GM12878 (cell line): ENCODE measurements at places on chromosomes 16 and 17. TPM values are rescaled to one million over a fixed set of nuclear protein-coding genes. Genes with fewer than 3 reads are reported as not detected.

Gene ERI2
- total RNA-seq = 17.4 and 18.5 TPM in 2 replicates

Gene THUMPD1
- 33.7 and 36.2 TPM in 2 replicates for total RNA-seq

Gene NGFR
- total RNA-seq = 0.08 and 0.21 TPM in 2 replicates

Gene TBC1D3
- not detected in 2 replicates for total RNA-seq

Gene CACNG3
- total RNA-seq = not detected in 2 replicates

Gene UNK
- 32.2 and 34.5 TPM in 2 replicates for total RNA-seq

Gene MRC2
- total RNA-seq = 0.87 and 1.2 TPM in 2 replicates

Gene KRTAP4-9
- total RNA-seq = not detected in 2 replicates

Gene DNASE1L2
- 0.93 and 1.5 TPM in 2 replicates for total RNA-seq

Gene GAA
- 10.5 and 11.2 TPM in 2 replicates for total RNA-seq

Gene G6PC1
- 0.11 TPM in 1 of 2 replicates, not detected in the other for total RNA-seq

Gene EPN3
- total RNA-seq = not detected in 2 replicates

Gene CARD14
- not detected in 2 replicates for total RNA-seq

Gene TNK1
- 0.77 and 2.0 TPM in 2 replicates for total RNA-seq

DNA sequence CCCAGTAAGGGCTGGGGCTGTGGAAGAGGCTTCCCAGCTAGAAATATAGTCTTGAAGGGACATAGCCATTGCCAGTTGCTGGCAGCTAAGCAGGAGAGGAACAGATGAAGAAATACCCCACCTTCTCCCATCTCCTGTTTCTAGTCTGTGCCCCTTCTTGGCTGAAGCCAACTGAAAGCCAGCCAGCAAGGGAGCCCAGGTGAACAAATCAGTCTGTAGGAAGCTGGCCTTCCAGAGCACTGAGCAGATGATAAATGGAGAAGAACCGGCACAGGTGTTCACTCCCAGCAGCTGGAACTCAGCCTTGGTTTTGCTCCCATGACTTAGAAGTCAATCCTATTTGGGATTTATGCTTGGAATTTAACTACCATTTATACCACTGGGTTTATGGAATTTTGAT lies 69.2 kb upstream of the DHX40 start:
- no peak for DNase-seq

GRCh38 chr17:30970831-30971567 lies at the start of gene RNF135:
RNF135 (plus strand) TSS chr17:30971039; CDS start chr17:30971074, 35 bp downstream.
- no peak for DNase-seq

DNA sequence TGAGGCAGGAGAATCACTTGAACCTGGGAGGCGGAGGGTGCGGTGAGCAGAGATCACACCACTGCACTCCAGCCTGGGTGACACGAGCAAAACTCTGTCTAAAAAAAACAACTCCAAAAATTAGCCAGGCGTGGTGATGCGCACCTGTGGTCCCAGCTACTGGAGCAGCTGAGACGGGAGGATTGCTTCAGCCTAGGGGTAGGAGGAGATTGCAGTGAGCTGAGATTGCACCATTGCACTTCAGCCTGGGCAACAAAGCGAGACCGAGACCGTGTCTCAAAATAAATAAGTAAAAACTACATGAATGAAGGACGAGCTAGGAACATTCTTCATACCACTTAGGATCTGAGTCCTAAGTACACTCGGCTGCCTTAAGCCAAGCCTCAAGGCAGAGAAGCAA lies 35.4 kb downstream of the CCDC57 start:
- no peak for DNase-seq

DNA sequence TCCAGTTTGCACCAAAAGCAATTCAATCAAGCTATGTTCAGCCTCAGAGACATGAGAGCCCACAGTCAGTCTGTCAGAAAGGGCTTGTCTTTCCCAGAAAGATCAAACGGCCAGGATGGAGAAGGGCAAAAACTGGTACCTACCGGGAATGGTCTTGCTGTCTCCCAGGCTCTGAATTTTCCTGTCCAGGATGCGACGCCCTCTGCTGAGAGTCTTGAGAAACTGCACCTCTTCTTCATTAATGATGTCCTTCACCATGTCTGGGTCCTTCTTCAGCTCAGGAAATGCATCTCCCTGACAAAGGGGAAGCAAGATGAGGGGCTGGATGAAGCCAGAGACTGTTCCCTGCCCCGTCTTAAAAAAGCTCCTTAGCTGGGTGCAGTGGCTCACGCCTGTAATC lies 15.8 kb upstream of the EXOSC6 start:
- no peak for DNase-seq

DNA sequence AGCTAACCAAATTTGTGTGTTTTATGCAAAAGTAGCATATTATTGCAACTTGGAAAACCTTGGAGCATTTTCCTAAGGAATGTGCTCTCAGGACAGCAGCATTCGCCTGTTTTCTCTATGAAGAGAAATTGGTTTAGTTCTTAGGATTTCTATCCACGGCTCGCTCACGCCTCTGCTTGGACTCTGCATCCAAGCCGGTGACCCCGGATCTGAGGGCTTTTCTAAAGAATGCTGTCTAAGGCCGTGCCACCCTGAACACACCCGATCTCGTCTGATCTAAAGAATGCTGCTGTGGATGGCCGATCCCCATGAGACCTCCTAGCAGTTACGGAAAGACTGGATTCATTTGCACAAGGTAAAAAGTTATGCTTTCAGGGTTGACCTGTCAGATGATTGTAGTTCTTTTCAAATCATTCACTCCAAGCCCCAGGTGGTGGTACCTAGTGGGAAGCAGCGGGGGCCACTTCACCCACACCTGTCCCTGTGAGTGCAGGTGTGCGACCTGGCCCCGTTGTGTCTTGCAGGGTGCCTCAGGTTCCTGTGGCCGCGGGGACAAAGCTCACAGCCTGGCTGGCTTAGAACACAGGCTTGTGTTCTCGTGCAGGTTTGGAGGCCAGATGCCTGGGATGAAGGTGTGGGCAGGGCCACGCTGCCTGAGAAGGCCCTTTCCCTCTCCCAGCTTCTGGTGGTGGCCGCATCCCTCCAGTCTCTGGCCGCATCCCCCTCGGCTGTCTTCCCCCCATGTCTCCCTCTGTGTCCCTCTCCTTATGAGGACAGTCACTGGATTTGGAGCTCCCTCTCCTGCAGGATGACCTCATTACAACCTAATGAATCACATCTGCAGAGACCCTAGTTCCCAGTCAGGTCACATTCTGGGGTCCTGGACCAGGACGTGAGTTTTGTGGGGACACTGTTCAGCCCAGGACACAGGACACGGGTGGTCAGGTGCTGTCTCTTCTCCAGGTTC lies 71.1 kb downstream of the BANP start:
- DNase-seq = no peak

GRCh38 chr16:67250045-67250327 lies 1.2 kb downstream of the SLC9A5 start:
- DNase-seq = no peak

- no peak for DNase-seq
Measured at GRCh38 chr16:70161350-70161749, 12.2 kb upstream of the CLEC18C start.

- DNase-seq = no peak
Measured at GRCh38 chr16:84475643-84476240, 28.7 kb downstream of the MEAK7 start.

DNA sequence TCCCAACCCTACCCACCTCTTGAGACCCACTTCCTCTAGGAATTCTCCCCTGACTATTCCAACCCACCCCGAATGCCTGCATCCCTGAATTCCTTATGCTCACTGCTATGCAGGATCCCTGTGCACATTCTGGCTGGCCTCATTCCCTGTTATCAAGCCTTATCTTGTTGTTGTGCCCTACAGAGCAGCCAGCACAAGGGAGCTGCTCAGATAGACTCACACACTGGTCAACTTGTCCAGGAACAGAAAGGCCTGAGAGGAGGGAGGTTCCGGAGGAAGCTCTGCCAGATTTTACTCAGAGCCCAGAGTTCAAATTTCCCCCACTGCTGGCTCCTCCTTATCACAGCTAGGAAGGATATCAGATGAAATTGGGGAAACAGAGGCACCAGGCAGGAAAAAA lies 24.8 kb upstream of the MYO18A start:
- DNase-seq = no peak

- DNase-seq = no peak
Measured at GRCh38 chr17:31371511-31372097, 19.9 kb upstream of the RAB11FIP4 start.

GRCh38 chr16:58497935-58498334 lies 2.0 kb upstream of the NDRG4 start:
- DNase-seq = no peak
